ENCODE measurements at places on chromosomes 7 and 10. TPM values are rescaled to one million over a fixed set of nuclear protein-coding genes. Genes with fewer than 3 reads are reported as not detected.

Gene CALHM1
- total RNA-seq = not detected

Gene RELN
- total RNA-seq = 14.1 TPM

Gene SLC18A3
- not detected for total RNA-seq

Gene TUBAL3
- not detected for total RNA-seq

Gene NRCAM
- 13.6 TPM for total RNA-seq

Gene ACTL6B
- not detected for total RNA-seq

Gene ECHDC3
- total RNA-seq = 20.9 TPM

Gene PNLIPRP3
- under 0.01 TPM for total RNA-seq

Gene LRMDA
- total RNA-seq = 7.3 TPM

Gene BMPER
- 9.4 TPM for total RNA-seq

Gene SPDYE2B
- not detected for total RNA-seq

Gene BLOC1S2
- total RNA-seq = 9.9 TPM

Gene EVX1
- not detected for total RNA-seq

Gene GSTO2
- total RNA-seq = not detected

Gene PTER
- total RNA-seq = 9.9 TPM

Gene STK32C
- 8.4 TPM for total RNA-seq

Gene CTAGE8
- total RNA-seq = not detected

Gene RHOBTB1
- 29.2 TPM for total RNA-seq

Gene PTTG1IP2
- not detected for total RNA-seq

Gene NODAL
- not detected for total RNA-seq

Gene NAT16
- not detected for total RNA-seq

Gene NANOS1
- 2.6 TPM for total RNA-seq

Gene FAM241B
- total RNA-seq = not detected

Gene CYP2E1
- 1.0 TPM for total RNA-seq

Gene KIAA1549
- total RNA-seq = 4.2 TPM

Gene DDC
- total RNA-seq = 0.52 TPM

Gene HDAC9
- total RNA-seq = 52.7 TPM

Gene FAM13C
- 31.8 TPM for total RNA-seq

Gene NEURL1
- total RNA-seq = 12.0 TPM

All from skeletal muscle tissue (tissue), 5 donors.